ENCODE measurements at places on chromosomes 13 and 19. TPM values are rescaled to one million over a fixed set of nuclear protein-coding genes. Genes with fewer than 3 reads are reported as not detected.

The VMAC gene
- 4.7 TPM for polyA plus RNA-seq

The KLHL1 gene
- polyA plus RNA-seq = 1.1 TPM

The ICAM4 gene
- not detected for polyA plus RNA-seq

The GNA15 gene
- polyA plus RNA-seq = 0.85 TPM

The GIPC3 gene
- 2.8 TPM for polyA plus RNA-seq

The ZNF439 gene
- 20.6 TPM for polyA plus RNA-seq

The EFNA2 gene
- polyA plus RNA-seq = 2.1 TPM

The ZNF709 gene
- polyA plus RNA-seq = 8.2 TPM

The PLK5 gene
- polyA plus RNA-seq = 0.11 TPM

The ATXN8OS gene
- polyA plus RNA-seq = 0.22 TPM

The RFXAP gene
- polyA plus RNA-seq = 12.1 TPM

The KLK4 gene
- polyA plus RNA-seq = not detected

The PLIN5 gene
- 2.3 TPM for polyA plus RNA-seq

The CYP2B6 gene
- 2.1 TPM for polyA plus RNA-seq

The RBM42 gene
- 55.0 TPM for polyA plus RNA-seq

The FUT6 gene
- 10.6 TPM for polyA plus RNA-seq

The ABCA7 gene
- 6.1 TPM for polyA plus RNA-seq

The TSHZ3 gene
- 12.3 TPM for polyA plus RNA-seq

The EFNB2 gene
- 149 TPM for polyA plus RNA-seq

The FSTL3 gene
- polyA plus RNA-seq = 16.2 TPM

The ZNF417 gene
- 20.3 TPM for polyA plus RNA-seq

The RHPN2 gene
- polyA plus RNA-seq = 17.4 TPM

The ELAVL3 gene
- 0.04 TPM for polyA plus RNA-seq

The SMIM44 gene
- polyA plus RNA-seq = not detected

The GFY gene
- not detected for polyA plus RNA-seq

The PRR19 gene
- polyA plus RNA-seq = 1.3 TPM

The CATSPERD gene
- polyA plus RNA-seq = not detected

The B3GNT8 gene
- 4.9 TPM for polyA plus RNA-seq

The REX1BD gene
- 24.5 TPM for polyA plus RNA-seq

The ANKLE1 gene
- 0.83 TPM for polyA plus RNA-seq

The ZC3H4 gene
- 37.1 TPM for polyA plus RNA-seq

The TEX101 gene
- not detected for polyA plus RNA-seq

The ETHE1 gene
- 27.9 TPM for polyA plus RNA-seq

The MED25 gene
- 55.8 TPM for polyA plus RNA-seq

The GRWD1 gene
- 24.0 TPM for polyA plus RNA-seq

The CEACAM8 gene
- not detected for polyA plus RNA-seq

The YJEFN3 gene
- 5.3 TPM for polyA plus RNA-seq

The TGDS gene
- 20.0 TPM for polyA plus RNA-seq

The SBSN gene
- polyA plus RNA-seq = not detected

The AKAP8 gene
- 24.9 TPM for polyA plus RNA-seq

The LGI4 gene
- 2.2 TPM for polyA plus RNA-seq

The SYCN gene
- polyA plus RNA-seq = not detected

The CBY2 gene
- polyA plus RNA-seq = 0.91 TPM

The EDNRB gene
- 78.2 TPM for polyA plus RNA-seq

The MCOLN1 gene
- polyA plus RNA-seq = 15.0 TPM

The TSSK6 gene
- polyA plus RNA-seq = 1.3 TPM

The TGFB1 gene
- 33.7 TPM for polyA plus RNA-seq

The TMEM91 gene
- 7.5 TPM for polyA plus RNA-seq

Measured in right renal cortex interstitium (tissue), 3 donors.